Neural progenitor cell (in vitro differentiated cells): ENCODE measurements at places on chromosomes 3 and 15.
A peak's percentile ranks its signal among the peaks of the same experiment; 100 is the strongest.

- peak; percentile 30 for DNase-seq
These were observed 6.9 kb downstream of the ISL2 start for GRCh38 chr15:76343313-76343996.

DNA sequence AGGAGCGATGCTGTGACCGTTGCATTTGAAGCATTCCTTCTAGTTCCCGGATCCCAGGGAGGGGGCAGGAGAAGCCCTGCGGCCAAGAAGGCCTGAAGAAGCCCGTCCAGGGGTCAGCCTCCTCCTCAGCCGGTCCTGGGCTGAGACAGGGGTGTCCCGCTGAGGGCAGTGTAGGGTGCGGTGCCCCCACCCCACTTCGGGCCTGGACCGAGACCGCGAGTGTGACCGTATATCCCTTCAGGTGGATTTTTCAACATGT lies 2.8 kb downstream of the OCA2 start:
- DNase-seq, result no peak

DNA sequence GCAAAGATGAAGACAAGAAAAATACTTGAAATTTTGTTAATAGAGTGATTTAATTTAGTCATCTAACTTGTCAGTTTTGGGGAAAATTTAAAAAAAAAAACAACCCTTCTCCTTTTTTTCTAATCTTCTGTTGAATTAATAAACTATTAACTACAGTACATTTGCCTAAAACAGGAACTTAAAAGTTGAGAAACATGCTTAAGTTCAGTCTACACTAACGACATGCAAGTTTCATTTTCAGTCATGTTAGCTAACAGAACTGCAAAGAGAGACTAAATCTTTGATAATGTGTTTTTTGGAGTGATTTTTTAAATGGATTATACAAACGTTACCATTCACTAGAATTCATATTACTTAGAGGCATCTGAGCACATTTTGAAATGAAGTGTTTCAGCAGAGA lies 71.9 kb upstream of the MBNL1 start:
- DNase-seq, result no peak

- peak; percentile 17 for DNase-seq
These were observed 8.1 kb downstream of the SPATA12 start for GRCh38 chr3:57068437-57069089.

DNA sequence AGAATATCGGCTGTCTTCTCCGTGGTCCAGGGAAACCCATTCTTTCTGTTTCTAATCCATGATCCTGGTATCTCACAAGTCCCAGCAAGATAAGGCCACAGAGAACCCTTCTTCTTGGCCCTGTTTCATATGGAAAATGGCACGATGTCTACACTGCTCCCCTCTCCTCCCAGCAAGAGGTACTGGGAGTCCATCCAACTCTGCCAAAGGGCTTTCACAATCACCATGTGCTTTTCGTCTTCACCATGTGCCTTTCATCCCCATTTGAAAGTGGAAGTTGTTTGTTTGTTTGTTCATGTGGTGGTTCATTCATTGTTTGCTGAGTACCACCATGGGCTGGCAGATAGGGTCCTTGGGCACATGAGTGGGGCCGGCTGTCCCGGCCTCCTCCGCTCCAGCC lies 5.5 kb downstream of the ITIH3 start:
- DNase-seq, result no peak

DNA sequence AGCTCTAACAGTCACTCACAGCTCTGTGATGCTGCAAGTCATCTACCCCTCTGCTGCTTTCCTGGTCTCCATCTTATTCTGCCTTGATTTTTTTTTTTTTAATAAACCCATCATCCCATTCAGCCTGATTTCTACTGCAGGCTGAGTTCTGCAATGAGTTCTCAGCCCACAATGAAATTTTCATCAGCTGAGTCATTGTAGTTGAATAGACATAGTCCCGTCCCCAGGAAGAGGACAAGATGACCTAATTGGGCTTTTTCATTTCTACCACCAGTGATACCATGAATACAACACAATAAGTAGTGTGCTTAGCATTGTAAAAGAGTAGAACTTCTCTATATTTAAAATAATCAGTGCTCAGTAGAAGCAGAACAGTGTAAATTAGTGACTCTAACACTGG lies 59.3 kb downstream of the C3orf85 start:
- no peak for DNase-seq

DNA sequence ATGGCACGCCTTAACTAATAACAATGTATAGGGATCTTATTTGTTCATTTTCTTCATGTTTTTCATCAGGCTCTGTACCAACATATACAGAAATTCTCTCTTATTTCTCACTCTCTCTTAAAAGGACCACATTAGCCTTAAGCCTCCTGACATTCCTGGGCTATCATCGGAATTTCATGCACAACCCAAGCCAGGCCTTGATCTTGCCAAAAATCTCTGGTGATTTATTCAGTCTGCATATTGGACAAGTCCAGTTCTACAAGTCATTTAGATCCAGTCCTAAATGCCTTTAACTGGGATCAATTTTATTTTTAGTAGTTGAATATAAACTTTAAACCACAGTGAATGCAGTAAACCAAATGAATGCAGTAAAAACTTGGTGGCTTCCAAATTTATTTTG lies 385.4 kb downstream of the MECOM start:
- DNase-seq, result no peak

DNA sequence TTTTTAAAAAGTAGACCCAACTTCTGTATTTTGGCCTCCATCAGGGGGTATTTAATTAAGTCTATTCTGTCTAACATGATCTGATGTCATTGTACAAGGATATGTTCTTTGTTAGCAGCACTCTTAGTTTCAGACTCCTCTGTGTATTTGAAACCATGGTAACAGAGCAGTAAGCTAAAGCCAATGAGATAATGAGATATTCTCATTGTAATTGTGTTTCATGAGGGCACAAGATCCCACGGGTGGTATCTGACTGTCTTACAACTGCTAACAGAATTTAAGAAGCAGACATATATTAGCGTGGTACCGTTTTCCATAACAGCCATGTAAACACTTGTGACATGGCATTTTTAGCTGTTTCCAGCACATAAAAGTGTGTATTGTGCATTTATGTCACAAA lies 251.2 kb upstream of the VEPH1 start:
- DNase-seq, result peak; percentile 50

GRCh38 chr3:112654979-112655378 lies 14.0 kb upstream of the CCDC80 start:
- DNase-seq, result no peak

DNA sequence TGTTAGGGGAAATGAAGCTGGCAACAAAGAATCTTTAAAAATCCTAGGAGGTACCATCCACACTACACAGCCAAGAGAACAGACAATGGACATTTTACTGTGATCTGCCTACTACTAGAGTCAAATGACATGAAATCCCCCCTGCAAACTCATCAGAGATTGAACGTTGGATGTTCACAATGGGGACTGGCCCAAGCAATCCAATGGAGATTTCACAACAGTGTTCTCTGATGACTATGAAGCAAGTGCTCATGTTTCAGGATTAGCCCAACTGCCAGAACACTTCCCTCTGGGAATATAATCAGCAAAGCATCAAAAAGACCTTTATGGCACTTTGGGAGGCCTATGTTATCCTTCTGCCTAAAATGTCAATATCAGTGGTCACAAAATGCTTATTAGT lies 97.8 kb downstream of the IGSF11 start:
- DNase-seq, result no peak

DNA sequence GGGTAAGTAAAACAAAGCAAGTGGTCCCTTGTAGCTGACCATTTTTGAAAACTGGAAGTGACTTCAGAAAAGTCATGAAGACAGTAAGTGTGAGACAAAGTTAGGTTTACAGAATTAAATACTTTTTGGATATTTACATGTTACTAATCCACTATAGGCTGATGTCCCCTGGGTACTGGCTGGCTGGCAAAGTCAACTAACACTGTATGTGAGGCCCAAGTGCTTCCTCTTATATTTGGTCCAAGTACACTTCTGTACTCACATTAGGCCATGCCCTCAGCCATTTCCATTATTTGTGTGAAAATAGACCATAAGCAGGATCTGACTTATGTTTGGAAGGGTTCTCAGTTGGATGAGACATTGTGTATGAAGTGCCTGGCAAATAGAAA lies 5.5 kb upstream of the LEKR1 start:
- no peak for DNase-seq

DNA sequence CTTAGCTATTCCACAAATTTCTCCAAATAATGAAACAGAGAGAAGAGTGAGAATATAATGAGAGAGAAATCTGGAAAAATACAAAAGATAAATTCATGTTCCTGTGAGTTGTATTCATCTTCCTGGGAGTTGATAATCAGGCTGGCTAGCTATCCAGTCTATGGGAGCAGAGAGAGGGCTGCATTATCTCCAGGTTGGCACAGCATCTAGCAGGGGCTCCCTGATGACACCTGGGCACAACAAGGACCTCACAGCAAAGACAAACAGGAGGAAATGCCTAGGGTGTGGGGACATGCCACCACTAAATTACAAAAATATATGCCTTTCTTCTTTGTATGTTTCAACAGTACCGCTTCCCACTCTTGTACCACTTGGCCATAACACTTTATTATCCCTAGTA lies 1.9 kb downstream of the EHD4 start:
- DNase-seq, result no peak

- no peak for DNase-seq
These were observed 32.2 kb downstream of the HGD start for GRCh38 chr3:120649830-120650233.

- peak; percentile 21 for DNase-seq
These were observed 64.1 kb downstream of the TLE3 start for GRCh38 chr15:70033529-70034140.

DNA sequence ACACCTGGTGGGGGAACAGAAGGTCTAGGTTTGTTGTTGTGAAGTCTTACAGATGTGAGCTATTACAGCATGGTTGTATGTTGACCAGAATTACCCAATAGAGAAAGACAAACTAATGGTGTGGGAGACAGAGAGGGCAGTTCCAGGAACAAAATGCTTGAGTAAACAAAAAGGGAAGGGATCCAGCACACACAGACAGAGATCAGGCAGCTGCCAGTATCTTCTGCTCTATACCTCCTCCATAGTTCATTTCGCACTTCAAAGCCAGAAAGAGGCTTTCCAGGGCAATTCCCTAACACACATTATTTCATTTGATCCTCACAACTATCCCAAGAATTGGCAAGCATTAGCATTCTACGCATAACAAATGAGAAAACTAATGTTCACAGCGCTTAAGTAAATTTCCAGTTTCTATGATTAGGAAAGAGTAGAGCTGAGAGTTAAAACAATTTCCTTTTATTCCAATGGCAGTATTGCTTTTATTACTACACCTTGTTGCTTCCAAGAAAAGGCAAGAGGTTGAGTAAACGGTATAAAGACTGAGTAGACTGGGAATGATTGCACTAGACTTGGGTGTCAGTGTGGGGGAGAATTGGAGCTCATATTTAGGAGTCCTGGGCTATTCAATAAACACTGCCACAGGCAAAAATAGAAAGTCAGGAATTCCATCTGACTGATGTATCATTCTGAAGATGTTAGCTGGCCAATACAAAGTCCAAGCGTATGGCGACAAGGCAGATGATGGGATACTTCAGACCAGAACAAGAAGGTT lies 39.7 kb upstream of the ZNF280D start:
- no peak for DNase-seq

DNA sequence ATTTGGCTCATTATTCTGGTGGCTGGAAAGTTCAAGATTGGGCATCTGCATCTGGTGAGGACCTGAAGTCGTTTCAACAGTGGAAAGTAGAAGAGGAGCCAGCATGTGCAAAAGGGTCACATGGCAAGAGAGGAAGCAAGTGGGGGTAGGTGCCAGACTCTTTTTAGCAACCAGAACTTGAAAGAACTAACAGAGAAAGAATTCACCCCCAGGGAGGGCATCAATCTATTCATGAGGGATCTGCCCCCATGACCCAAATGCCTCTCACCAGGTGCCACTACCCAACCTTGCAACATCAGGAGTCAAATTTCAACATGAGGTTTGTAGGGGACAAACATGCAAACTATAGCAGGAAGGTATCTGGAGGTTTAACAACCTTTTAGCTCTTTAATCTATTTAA lies 10.3 kb upstream of the RYK start:
- no peak for DNase-seq

- no peak for DNase-seq
These were observed 1280.4 kb downstream of the NSUN3 start for GRCh38 chr3:95343228-95343627.

DNA sequence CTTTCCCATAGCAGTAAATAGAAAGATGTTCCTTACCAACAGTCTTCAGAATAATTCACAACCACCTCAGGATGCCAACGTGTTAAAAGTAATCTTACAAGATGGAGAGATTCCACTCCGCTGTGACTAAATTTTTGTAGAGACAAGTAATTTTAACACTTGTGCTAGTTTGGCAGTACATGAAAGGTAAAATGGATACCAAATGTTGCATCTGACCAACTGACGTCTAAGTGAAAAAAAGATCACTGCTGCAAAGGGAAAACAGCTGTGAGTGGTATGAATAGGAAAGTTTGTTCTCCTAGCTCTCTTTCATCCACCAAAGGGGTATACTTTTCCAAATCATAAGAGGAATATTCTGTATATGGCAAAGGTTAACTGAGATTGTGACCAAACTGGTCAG lies 2.6 kb downstream of the SPG21 start:
- no peak for DNase-seq

- DNase-seq, result no peak
These were observed 16.3 kb downstream of the NUDT16 start for GRCh38 chr3:131397889-131398288.

- DNase-seq, result peak; percentile 66
These were observed 12.8 kb downstream of the LXN start for GRCh38 chr3:158659454-158660237.

- DNase-seq, result no peak
These were observed 16.8 kb downstream of the RFT1 start for GRCh38 chr3:53113293-53114010.

GRCh38 chr3:37741644-37742043 lies 120.0 kb upstream of the CTDSPL start:
- DNase-seq, result peak; percentile 23

DNA sequence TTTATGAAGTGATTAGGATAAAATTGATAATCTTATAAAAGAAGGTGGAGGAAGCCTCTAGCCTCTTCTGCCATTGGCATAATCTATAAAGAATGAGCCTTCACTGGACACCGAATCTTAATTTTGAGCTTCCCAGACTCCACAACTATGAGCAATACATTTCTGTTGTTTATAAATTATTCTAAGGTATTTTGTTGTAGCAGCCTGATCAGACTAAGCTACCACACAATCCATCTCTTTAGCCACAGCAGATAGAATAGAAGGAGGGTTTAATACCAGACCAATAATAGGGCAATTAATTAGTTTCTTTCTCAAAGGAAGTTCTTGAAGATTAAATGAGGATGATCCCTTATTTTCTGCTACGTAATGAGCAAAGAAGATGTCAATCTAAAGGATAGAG lies 33.3 kb downstream of the SUCNR1 start:
- DNase-seq, result no peak

- DNase-seq, result no peak
These were observed 151.8 kb upstream of the HES1 start for GRCh38 chr3:193983846-193984818.

GRCh38 chr3:197555281-197556261 lies at the start of gene BDH1:
TSS of gene BDH1 (minus strand) at chr3:197555968. CDS start at chr3:197546443, 9,525 bp downstream.
- DNase-seq, result peak; percentile 79

DNA sequence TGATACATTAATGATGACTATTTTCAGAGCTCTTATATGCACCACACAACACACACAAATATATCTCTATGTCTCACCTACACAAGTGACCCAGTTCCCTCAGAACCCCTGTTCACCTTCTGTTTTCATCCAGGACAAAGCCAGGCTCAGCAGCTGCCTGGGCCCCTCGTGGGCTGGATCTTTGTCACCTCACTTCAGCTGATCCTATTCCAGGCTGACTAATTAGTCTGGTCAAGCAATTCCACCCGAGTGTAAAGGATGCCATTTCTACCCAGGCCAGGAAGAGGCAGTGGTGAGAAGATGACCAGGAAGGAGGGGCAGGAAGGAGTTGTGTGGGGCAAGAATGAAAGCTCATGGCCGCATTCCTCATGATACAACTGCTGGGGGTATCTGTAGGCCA lies 62.3 kb downstream of the DHX30 start:
- peak; percentile 68 for DNase-seq
